Esophagus squamous epithelium (tissue), 5 donors: ENCODE measurements at places on chromosomes 7 and 10. TPM values are rescaled to one million over a fixed set of nuclear protein-coding genes. Genes with fewer than 3 reads are reported as not detected.

SPDYE1 gene
- total RNA-seq = not detected

FGL2 gene
- total RNA-seq = 16.4 TPM

CLRN3 gene
- total RNA-seq = not detected

MAGI2 gene
- 0.23 TPM for total RNA-seq

BTBD16 gene
- total RNA-seq = not detected

GRCh38 chr10:33743429-33743857, 409.0 kb upstream of the NRP1 start:
- DNase-seq = no peak

DNA sequence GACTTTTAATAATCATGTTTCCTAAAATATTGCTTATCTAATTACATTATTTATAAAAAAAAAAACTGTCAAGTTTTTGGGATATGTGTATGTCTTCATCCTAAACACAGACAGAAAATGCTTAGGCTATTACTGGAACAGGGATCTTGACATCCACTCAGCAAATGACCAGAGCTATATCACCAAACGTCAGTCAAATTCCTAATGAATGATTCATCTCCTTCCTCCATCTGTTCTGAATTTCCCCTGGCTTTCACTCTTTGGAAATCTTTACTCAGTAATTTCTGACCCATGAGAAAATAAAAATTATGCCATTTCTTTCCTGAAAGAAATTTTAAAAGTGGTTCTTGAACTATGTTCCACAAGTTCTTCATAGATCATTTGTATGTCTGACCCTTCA, 552.4 kb upstream of the KCND2 start:
- no peak for DNase-seq

DNA sequence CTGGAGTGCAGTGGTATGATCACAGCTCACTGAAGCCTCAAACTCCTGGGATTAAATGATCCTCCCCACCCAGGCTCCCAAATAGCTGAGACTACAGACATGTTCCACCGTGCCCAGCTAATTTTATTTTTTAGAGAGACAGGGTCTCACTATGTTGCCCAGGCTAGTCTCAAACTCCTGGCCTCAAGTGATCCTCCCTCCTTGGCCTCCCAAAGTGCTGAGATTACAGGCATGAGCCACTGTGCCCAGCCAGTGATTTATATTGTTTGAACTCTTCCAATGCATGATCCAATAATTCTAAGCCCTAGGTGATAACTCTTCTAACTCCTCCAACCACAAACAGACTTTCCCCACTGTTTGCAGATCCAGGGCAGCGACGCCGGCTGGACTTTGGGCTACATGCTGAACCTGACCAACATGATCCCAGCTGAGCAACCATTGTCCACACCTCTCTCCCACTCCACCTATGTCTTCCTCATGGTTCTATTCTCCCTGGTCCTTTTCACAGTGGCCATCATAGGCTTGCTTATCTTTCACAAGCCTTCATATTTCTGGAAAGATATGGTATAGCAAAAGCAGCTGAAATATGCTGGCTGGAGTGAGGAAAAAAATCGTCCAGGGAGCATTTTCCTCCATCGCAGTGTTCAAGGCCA, 41.8 kb upstream of the CC2D2B start:
- no peak for DNase-seq

- DNase-seq = no peak
Observed at GRCh38 chr7:50153148-50153547, 60.1 kb upstream of the ZPBP start.

GRCh38 chr7:158616050-158616449, 28.4 kb upstream of the PTPRN2 start:
- DNase-seq = no peak
